ENCODE measurements at places on chromosomes 11 and 22. TPM values are rescaled to one million over a fixed set of nuclear protein-coding genes. Genes with fewer than 3 reads are reported as not detected.

- H3K4me1 ChIP-seq, result no peaks in the 10 kb centered on the region
- no peak overlapping the region for H3K4me3 ChIP-seq
- no peak overlapping the region for H3K27ac ChIP-seq
- DNase-seq, result no peak
- no peaks in the 10 kb centered on the region for H3K27me3 ChIP-seq
Measured at GRCh38 chr11:25377466-25377865, 880.6 kb downstream of the LUZP2 start.

The BIRC3 gene
- 5.7 TPM for polyA plus RNA-seq

DNA sequence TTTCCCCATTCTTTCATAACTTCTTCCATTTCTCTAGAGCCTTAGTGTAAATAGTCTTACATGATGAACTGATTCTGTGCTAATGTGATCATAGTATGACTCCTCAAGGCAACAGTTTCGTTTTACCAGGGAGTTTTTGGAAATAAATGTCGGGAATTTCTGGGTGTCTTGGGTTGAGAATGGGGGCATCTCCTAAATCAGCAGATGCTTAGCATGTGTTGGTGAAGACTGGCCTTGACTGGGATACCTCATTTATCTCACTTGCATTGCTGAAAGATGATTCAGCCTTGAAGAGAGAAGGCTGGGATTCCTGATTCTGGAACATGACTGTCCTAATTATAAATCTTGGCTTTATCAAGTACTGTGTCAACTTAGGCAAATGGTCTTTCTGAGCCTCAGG lies 115.7 kb upstream of the C11orf87 start:
- H3K4me1 ChIP-seq, result no peaks in the 10 kb centered on the region
- no peak overlapping the region for H3K4me3 ChIP-seq
- no peak for DNase-seq
- H3K27ac ChIP-seq, result no peak overlapping the region
- H3K36me3 ChIP-seq, result no peaks in the 10 kb centered on the region
- no peaks in the 10 kb centered on the region for H3K27me3 ChIP-seq

DNA sequence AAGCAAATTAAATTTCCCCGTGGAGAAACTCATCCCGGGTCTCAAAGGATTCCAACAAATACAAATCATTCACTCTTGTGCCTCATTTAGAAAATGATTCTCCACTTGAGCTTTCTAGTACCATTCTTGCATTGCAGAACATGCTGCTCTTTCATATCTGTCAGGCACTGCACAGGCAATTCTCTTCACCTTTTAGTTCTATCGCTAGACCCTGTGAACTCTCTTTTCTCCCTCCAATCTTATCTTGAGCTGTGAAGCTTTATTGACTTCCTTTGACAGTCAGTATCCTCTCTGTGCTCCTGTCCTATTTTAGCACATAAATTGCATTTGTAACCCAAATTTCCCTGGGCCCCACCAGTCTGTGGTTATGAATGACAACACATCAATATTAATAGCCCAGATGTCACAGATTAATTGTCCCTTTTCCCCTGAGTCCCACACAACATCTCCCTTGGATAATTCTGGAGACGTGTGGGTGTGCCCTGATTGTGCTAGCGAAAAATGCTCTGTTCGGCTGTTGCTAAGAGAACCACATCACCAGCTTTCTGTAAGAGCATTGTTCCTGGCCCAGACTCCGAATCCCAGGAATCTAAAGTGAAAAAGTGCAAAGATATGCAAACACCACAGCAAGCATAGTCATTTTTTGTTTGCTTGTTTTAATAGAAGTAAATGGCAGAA lies 22.4 kb upstream of the SC5D start:
- H3K4me1 ChIP-seq, result no peaks in the 10 kb centered on the region
- peaks cover 35% of the 10 kb centered on the region for H3K27me3 ChIP-seq
- H3K27ac ChIP-seq, result no peak overlapping the region
- DNase-seq, result no peak

DNA sequence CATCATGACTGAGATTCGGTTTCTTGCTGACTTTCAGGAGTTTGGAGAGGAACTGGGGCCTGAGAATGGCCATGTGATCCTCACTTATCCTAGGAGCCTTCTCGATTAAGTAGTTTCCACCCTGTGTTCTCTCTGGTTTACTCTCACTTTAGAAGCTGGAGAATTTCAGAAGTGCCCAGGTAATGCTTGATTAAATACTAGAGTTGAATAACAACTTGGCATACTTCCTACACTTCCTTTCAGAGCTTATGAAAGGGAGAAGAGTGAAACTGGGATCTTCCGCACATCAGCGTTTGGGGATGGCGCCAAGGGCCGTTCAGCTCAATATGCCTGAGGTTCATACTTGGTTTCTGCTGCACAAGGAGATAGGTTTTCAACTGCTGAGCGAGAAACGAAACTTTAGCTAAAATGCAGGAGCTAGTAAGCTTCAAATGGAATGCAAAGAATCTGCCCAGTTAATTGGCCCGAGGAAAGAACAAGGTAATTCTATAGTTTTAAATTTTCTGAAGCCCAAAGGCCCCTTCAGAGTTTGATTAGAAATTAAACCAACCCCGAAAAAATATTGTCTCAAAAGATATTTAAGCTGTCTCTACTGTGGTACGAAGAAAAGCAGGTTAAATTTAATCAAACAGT lies 823 bp upstream of the MUC15 start:
- no peaks in the 10 kb centered on the region for H3K27me3 ChIP-seq
- DNase-seq, result no peak
- no peak overlapping the region for H3K4me3 ChIP-seq
- no peak overlapping the region for H3K27ac ChIP-seq

The RASL10A gene
- polyA plus RNA-seq, result 1.0 TPM

The LARGE2 gene
- 3.6 TPM for polyA plus RNA-seq

The OR4C5 gene
- not detected for polyA plus RNA-seq

DNA sequence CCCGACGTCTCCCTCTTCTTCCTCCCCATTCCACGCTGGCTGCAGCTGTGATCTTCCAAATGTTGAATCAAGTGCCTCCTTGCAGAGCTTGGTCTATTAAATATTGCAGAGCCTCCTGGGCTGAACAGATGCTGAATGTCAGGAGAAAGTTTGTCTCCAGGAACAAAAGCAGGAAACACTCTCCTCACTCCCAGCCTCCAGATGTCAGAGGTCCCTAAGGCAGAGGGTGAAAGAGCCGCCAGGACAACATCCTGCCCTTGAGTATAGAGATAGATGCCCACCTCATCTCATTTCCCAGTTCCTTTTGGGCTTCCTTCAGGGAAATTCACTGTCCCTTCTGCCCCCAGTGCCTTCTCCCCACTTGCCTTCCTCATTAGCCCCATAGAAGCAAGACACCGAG lies 40.8 kb upstream of the IGSF9B start:
- no peak for DNase-seq
- no peak overlapping the region for H3K27ac ChIP-seq
- no peaks in the 10 kb centered on the region for H3K4me1 ChIP-seq
- no peaks in the 10 kb centered on the region for H3K36me3 ChIP-seq

All from large intestine (tissue), 12 donors.